ENCODE measurements at places on chromosomes 11 and 22. TPM values are rescaled to one million over a fixed set of nuclear protein-coding genes. Genes with fewer than 3 reads are reported as not detected.

The RTN4R gene
- total RNA-seq: 10.2 TPM

The CNIH2 gene
- total RNA-seq: 41.6 TPM

The CLDN5 gene
- 84.8 TPM for total RNA-seq

The NAP1L4 gene
- 245 TPM for total RNA-seq

The ACR gene
- total RNA-seq: not detected

The H19 gene
- total RNA-seq: 9.8 TPM

Data from frontal cortex (tissue), 4 donors.